ENCODE measurements at places on chromosomes 12 and 14. TPM values are rescaled to one million over a fixed set of nuclear protein-coding genes. Genes with fewer than 3 reads are reported as not detected.

DTX3 gene
- 2.0 TPM for total RNA-seq

RNF212B gene
- total RNA-seq = not detected

KRT81 gene
- 0.67 TPM for total RNA-seq

MAP3K9 gene
- not detected for total RNA-seq

KLHL33 gene
- total RNA-seq = 0.34 TPM

PDE3A gene
- 1.1 TPM for total RNA-seq

FAR2 gene
- 38.8 TPM for total RNA-seq

CLECL1 gene
- not detected for total RNA-seq

GPR162 gene
- 0.30 TPM for total RNA-seq

AGAP2 gene
- 0.25 TPM for total RNA-seq

NFE2 gene
- total RNA-seq = not detected
